Cerebellar cortex (tissue), 1 donor: ENCODE measurements at places on chromosomes 12 and 14.

- DNase-seq = no peak
Measured at GRCh38 chr14:103127861-103128598, 4.8 kb downstream of the TNFAIP2 start.

- DNase-seq = no peak
Measured at GRCh38 chr12:51900323-51900889, 6.9 kb upstream of the ACVRL1 start.

- peak; percentile 47 for DNase-seq
Measured at GRCh38 chr12:26938701-26939062, 412 bp downstream of the FGFR1OP2 start.

DNA sequence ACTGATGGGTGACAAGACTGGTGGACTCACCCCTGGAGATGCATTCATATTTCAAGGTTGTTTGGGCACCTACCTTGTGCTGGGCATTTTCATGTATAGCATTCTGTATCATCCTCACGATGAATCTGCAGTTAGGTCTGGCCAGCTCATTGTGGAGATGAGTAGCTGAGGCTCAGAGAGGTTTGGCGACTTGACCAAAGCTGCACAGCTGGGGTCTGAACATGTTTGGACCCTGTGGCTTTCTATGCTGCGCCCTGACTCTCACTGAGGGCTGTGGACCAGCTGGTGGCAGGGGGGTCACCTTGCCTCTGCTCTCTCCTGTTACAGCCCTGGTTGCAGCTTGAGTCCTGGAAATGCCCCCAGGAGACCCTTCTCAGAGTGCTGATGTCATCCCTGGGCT lies 24.9 kb upstream of the CCDC63 start:
- DNase-seq = no peak

DNA sequence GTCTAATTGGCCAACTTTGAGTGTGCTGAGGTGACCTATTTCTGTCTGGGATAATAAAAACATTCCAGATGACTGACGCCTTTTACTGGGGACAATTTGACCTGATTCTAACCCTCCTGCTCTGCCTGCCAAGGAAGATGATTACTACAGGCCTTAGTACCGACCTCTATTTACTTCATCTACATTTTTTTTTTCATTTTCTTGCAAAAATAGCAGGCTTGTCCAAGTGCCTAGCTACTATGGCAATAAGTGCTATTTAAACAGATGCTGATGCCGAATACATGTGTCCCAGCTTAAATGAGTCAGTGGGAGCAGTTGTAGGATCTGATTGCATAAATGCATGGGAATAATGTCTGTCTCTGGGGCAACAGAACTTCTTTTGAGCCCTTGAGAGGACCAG lies 254.3 kb downstream of the RGS6 start:
- DNase-seq = peak; percentile 30

GRCh38 chr12:3055026-3055703 lies 22.0 kb upstream of the TSPAN9 start:
- no peak for DNase-seq

- DNase-seq = no peak
Measured at GRCh38 chr12:89732522-89732921, 23.9 kb upstream of the ATP2B1 start.

GRCh38 chr12:79547735-79548609 lies 142.8 kb downstream of the PAWR start:
- peak; percentile 80 for DNase-seq

- DNase-seq = peak; percentile 28
Measured at GRCh38 chr12:32309811-32310736, 89.3 kb upstream of the FGD4 start.

GRCh38 chr14:34472706-34473279 lies 10.8 kb upstream of the SPTSSA start:
- DNase-seq = no peak

DNA sequence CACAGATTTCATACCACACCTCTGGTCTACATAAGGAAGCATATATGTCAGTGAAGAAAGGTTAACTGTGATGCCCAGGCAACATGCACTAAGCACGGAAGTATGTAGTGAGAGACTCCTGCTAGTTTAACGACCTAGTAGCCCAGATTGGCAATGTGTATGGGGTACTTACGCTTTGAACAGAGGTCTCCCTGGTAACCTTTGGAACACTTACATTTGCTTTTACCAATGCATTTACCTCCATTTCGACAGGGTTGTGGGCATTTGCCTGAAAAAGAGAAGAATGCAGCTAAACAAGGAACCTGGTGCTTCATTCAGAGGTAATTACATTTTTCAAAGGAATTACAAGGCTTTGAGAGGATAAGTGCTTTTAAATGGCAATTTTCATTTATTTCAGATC lies 65.2 kb downstream of the WIF1 start:
- no peak for DNase-seq

DNA sequence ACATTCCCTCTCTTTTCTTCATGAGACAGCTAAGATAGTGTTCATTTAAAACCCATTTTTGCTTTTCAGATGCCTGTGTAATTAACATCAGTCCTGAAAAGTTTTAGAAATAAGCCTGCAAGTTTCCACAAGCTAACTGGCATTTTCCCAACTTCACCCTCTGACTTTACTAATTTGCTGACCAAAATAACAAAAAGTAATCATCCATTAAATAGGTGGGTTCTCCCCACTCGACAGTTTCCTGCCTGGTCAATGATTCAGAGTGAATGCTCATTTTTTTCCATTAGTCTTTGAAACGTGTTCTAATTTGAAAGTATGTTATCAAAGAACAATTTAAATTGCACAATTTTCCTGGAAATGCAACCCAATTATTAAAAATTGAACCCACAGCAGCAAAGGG lies 23.6 kb downstream of the NELL2 start:
- no peak for DNase-seq

DNA sequence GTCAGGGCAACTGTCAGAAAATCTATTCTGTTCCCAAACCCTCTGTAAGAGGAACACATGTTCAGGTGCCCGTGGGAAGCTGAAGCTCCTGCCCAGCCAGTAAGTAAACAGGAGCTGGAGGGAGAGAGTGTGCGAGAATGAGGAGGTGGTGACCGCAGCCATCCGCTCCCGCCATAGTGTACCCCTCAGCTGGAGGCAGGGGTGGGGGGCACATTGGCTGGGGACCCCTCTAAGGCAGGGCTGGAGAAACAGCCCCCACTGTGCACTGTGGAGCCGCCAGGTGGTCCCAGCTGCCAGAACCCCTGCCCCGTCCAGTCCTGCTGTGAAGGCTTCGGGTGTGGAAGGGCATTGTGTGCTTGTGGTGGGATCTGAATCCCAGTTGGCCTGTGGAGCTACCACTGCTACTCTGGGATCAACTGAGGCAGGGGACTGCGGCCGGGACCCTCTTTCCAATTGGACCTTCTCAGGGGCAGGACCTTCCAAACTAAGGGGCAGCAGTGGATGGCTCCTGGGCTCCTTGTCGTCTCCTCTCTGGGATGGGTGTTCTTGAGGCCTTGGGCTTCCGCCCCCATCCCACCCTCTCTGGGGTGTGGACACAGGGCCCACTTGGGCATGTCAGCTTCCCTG lies 59.6 kb downstream of the TSPAN9 start:
- no peak for DNase-seq

GRCh38 chr12:26214121-26214520 lies 18.7 kb downstream of the SSPN start:
- peak; percentile 59 for DNase-seq

- DNase-seq = no peak
Measured at GRCh38 chr12:105110851-105111250, 3.3 kb downstream of the WASHC4 start.

DNA sequence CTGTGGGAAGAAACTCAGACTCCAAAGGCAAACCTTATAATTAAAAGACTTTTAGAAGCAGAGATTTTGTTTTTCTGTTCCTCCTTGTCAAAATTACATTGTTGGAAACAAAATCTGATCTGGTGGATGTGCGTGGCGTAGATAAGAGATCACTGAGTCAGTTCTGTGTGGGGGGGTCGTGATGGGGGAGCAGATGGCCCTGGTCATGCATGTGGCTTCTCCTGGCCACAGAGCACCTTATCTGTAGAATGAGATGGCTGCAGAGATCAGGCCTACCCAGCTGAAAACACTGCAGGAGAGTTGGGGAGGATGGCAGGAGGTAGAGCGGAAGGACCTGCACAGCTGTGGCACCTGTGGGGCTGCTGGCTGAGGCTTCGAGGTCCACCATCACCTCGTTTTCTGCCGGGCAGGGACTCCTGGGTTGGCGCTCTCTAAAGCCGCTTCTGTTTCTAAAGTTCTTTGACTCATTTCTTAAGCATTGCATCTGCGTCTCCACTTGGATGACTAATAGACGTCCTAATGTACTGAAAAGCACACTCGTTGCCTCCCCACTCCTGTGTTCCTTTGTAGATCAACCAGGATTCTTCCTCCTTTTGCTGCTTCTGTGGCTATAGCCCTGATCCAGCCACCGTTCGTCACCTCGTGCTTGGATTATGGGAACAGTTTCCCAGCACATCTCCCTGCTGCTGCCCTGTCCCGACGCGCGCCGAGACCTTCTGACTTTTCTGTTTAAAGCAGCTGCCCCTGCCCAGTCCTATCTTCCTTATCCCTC lies 93.4 kb downstream of the TSPAN9 start:
- no peak for DNase-seq

GRCh38 chr12:47085815-47086252 lies 6.1 kb upstream of the AMIGO2 start:
- DNase-seq = peak; percentile 79

GRCh38 chr14:39094515-39094914 lies 8.5 kb downstream of the SEC23A start:
- DNase-seq = no peak

GRCh38 chr12:76268267-76268666 lies 79.9 kb downstream of the BBS10 start:
- DNase-seq = no peak

GRCh38 chr12:71472441-71472911 lies 32.9 kb downstream of the LGR5 start:
- DNase-seq = no peak

DNA sequence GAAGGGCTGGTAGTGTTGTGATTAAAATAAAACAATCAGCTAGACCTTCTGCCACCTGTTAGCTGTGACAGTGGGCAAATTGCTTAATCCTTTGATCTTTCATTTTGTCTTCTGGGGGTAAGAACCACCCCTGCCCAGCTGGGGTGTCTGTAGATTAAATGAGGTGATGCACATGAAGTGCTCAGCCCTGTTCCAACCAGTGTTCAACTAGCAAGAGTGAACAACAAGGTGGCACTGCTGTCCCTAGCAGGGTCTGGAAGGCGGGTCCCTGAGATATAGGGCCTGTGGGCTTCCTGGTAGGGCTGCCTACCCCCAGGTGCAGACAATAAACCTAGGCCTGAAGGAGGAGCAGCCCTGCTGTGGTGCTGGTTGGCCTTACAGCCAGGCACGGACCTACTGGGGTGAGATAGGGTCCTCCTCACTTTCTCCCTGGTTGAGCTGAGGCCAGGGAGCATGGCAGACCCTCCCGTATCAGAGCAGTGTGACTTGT lies 60.6 kb downstream of the ARL6IP4 start:
- no peak for DNase-seq

DNA sequence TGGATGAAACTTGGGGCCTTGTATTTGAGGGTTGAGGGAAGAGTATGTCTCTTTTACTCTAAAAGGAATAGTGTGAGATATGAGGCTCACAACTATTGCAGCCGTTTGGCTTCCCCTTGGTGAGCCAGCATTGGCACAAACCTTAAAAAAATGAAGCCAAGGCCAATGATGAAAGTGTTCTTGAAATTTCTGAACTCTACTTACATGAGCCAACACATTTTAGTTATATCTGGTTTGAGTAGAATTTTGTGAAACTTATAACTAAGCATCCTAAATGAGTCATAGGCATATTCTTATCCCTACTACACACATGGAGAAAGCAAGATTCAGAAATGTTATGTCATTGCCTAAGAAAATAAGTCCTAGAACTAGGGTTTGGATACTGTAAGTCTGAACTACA lies 55.3 kb upstream of the ACSS3 start:
- DNase-seq = no peak

DNA sequence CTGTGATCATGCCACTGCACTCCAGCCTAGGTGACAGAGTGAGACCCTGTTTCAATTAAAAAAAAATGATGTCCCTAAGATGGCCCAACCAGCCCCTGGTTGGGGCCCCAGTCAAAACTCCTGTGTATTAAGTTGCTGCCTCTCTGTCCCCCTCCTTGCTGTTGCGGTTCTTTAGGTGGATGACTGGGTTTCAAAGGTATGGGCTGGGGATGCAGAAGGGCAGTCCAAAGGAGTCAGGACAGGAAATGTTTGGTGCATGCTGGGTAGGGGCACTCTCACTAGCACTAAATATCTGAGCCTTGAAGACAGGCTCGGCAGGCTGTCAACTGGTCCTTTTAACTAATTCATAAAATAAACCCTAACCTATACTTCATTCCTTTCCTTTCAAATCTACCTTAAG lies 12.0 kb upstream of the PIP4K2C start:
- no peak for DNase-seq

DNA sequence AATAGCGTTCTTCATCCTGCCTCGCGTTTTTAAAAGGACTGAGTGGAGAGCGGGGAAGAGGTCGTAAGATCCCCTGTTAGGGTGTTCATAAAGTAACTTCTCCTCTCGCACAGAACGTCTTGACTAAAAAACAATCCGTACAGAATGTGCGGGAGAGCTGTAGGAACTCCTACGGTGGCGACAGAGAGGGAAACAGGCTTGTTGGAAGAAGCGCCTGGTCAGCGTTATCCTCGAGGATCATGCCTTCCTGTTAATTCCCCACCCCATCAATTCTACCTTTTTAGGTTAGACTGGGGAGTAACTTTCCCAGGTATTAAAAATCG lies 399 bp upstream of the WASHC4 start:
- DNase-seq = peak; percentile 73

DNA sequence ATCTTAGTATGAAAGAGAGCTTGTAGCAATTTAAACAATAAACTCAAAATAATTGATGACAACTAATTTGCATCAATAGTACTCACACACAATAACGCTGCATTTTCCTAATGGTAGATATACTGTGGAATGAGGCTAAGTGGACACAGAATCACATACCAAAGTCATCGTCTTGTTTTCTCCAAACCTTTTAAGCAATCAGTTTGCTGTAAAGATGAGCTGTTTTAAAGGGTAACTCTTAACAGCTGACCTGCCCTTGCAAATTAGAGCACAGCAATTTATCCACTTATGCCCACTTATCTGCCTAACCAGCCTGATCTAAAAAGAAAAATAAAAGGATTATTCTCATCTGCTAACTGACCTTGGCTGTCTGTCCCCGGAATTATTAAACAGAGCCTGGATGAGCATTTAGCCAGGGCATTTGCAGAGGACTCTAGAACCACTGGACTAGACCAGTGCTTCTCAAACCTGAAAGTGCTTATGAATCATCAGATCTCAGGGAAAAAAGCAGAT lies 174.3 kb upstream of the BCL2L14 start:
- no peak for DNase-seq

- no peak for DNase-seq
Measured at GRCh38 chr12:31234053-31234840, 91.7 kb downstream of the SINHCAF start.

DNA sequence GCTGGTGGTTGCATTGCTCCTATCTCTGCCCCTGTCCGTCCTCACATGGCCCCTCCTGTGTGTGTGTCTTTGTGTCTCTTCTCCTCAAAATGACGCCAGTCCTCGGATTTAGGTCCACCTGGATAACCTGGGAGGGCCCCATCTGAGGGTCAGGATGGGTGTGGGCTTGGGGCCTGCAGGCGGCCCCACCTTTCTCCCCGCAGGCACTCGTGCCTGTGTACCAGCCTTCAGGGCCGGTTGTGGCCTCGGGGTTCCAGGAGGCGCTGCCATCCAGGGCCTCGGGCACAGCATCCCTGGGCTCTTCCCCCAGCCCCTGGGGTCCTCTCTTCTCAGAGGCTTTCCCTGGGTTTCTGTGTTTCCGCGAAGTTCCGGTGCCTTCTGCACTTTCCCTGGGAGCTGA lies 54.7 kb downstream of the LRCOL1 start:
- no peak for DNase-seq
